ENCODE measurements at places on chromosomes 1 and 21.

DNA sequence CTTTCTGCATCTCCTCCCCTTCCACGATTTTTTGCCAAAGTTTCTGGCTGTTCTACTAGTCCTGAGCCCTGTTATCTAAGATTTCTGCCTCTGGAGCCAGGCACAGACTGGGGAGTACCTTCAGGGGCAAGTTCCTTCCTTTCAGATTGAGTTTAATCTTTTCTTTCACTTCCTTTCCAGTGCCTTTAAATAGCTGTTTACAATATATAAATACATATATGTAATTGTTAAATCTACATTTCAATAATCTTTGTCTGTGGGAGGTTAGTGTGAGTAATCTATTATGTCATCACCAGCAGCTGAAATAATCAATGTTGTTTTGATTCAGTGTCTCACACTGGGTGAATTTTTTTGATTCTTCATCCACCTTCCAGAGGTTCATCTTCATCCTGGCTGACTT lies 31.8 kb downstream of the DIPK1A start:
- DNase-seq: no peak

DNA sequence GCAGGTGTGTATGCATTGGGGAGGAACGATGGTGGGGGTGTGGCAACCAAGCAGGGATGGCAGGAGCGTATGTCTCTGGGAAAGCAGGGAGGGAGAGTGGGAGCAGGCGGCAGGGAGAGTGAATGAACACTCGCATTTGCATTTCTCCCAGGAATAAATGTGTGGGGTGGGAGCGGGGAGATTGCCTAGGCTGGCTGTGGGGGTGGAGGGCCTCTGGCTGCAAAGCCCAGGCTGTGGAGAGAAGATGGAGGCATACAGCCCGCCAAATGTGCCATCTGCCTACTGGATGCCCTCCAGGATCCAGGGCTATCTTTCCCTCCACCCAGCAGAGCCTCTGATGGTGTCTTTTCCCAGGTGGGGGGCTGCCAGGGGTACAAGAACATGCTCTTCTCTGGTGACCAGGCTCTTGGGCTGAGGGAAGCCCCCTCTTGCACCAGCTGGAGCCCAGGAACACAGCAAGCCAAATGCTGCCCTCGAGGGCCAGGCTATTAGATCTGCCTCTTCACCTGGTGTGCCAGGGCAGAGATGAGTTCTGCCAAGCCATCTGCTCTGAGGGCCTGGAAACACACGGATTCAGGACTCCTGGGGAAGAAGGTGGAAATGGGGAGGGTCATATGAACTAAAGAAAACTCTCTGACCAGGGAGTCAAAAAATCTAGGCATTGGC lies 1.7 kb upstream of the OPTC start:
- no peak for DNase-seq

DNA sequence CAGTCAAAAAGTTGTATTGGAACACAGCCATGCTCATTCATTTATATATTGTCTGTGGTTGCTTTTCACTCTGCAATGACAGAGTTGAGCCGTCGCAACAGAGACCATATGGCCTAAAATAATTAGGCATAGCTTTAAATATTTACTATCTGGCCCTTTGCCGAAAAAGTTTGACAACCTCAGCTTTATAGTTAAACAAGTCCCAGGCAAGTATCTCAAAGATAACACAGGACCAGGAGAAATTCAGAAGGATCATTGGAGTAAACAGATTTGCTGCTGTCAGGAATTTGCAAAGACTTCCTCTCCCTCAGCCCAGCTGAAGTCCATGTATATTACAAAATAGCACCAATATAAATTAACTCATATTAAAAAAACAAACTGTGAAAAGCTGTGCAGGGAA lies 34.4 kb downstream of the NID1 start:
- DNase-seq: no peak

DNA sequence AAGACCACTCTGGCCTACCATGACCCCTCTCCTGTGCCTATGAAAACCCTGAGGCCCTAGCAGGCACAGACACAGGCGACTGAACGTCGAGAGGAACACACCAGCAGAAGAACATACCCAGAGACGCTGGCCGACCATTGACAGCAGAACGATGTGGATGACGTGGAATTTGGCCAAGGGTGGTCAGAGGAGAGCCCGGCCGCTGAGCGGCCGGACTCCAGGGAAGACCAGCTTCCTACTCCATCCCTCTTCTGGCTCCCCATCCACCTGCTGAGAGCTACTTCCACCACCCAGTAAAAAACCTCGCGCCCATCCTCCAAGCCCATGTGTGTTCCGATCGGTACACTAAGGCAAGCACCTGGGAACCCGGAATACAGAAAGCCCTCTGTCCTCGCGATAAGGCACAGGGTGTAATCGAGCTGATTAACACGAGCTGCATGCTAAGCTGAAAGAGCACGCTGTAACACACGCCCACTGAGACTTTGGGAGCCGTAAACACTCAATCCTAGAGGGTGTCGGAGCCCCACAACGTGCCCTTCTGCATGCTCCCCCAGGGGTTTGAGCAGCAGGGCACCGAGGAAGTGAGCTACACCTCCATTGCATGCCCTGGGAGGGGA lies 150.3 kb downstream of the CENPF start:
- DNase-seq: no peak

DNA sequence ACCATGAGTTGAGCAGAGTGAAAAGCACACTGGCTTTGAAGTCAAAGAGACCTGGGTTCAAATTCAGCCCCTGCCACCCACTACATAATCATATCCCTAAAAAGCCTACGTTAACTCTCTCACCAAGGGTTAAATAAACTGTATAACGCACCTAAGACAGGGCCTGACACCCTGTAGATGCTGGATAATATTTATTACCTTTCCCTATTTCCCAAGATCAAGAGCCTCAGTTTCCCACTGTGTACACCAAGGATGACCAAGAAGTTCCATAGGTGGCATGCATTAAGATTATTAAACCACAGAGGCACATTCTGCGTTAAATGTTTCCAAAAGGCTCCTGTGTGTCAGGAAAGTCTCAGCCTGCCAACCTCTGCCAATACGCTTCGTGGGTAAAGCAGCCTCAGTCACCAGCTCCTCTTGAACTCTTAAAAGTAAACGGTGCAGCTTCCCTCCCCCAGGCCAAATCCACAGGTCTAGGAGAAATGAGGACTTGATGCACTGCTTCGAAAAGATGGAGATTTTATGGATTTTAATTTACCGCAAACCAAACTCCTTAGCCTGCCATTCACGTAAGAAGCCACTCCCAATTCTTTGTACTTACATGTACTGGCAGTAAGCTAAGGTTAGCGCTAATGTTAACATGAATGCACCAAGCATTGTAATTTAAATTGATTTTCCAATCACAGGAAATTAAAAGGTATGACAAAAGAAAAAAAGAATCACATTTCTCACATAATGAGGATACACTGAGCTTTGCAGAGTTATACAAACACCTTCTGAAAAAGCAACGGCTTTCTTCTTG lies 2.6 kb downstream of the USP24 start:
- DNase-seq: no peak

GRCh38 chr1:198079432-198079951 lies 77.3 kb upstream of the NEK7 start:
- DNase-seq: no peak

- no peak for DNase-seq
Measured at GRCh38 chr1:162688521-162688920, 56.3 kb downstream of the DDR2 start.

- DNase-seq: no peak
Measured at GRCh38 chr1:51418384-51418959, 88.1 kb upstream of the TTC39A start.

DNA sequence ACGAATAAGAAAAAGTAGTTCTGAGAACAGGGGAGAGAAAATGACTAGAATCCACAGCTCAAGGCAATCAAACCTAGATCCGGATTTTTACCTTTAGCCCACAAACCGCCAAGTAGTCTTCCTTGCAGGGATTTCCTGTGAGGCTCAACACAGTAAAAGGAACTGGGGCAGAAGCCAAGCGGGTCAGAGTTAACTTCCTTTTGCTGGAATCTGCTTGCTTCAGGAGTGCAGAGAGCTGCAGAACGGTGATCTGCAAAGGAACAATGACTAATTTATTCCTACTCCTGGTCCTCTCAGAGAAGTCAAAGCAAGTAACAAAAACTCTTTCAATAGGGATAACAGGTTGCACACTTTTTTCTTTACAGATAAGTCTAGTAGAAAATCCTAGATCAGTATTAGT lies 53.4 kb downstream of the UBR4 start:
- no peak for DNase-seq

GRCh38 chr1:161342821-161343220 lies 24.9 kb downstream of the CFAP126 start:
- no peak for DNase-seq

- peak; percentile 23 for DNase-seq
Measured at GRCh38 chr1:43329995-43330751, 7.4 kb upstream of the MPL start.

DNA sequence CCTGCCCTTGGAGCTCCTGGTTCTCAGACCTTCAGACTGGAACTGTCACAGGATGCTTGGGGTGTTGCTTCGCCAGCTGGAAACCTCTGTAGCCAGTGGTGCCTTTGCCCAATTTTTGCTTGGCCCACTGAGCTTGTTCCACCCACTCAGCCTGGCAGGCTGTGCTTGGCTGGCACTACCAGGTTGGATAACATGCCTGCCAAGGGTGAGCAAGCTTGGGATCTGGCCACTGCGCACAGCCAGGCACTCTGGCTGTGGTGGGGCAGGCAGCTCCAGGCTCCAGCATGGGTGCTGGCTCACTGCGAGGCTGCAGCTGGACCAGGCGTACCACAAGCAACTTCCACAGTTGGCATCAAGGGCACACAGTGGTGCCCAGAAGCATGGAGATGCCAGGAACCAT lies 967.8 kb upstream of the NCAM2 start:
- no peak for DNase-seq

DNA sequence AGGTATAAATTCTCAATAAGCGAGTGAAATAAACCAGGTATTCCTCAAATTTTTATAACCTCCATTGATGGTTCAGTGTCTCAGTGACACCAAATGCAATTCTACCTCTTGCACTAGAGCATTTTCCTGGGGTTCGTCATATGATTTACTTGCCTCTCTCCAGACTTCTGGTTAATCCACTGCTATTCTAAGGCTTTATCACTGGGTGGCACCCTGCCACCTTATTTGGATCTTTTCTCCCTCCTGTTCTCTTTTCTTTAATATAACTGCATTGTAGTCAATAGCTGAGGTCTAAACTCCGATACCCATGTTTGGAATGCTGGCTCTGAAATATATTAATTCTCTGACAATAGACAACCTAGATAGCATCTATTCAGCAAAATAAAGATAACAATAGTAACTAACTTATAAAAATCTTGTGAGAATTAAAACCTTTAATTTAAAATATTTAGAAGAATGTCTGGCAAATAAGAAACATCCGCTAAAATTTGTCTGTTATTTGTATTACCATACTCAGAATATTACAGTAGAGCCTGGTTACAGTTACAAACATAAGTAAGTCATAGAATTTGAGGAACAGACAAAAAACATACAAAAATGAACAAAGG lies 436.4 kb downstream of the PLA2G4A start:
- DNase-seq: no peak

DNA sequence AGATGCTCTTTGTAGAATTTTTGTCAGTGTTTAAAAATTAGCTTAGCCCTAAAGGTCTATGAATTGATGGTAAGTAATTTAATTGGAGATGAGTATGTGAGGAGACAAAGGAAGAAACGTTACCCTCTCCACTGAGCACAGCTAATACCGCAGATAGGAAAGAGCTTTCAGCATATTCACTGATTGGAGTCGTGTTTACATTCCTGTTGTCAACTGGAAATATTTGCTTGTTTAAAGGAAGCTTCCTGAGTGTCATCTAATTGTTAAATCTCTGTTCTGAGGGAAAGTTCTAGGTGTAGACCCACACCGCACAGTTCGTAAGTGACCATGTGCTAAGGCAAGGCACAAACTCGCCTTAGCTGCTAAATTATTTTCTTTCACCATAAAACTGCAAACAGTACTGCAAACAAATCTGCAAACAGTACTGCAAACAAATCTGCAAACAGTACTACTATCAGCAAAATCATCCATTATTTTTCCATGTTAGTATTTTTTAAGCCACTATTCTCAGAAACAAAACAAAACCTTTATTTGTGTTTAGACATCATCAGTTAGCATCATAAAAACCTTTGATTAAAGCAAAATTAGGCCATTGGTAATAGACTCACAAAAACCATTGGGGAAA lies 32.6 kb downstream of the TOMM20 start:
- DNase-seq: no peak

GRCh38 chr1:223020770-223021169 lies 122.3 kb downstream of the TLR5 start:
- DNase-seq: no peak

DNA sequence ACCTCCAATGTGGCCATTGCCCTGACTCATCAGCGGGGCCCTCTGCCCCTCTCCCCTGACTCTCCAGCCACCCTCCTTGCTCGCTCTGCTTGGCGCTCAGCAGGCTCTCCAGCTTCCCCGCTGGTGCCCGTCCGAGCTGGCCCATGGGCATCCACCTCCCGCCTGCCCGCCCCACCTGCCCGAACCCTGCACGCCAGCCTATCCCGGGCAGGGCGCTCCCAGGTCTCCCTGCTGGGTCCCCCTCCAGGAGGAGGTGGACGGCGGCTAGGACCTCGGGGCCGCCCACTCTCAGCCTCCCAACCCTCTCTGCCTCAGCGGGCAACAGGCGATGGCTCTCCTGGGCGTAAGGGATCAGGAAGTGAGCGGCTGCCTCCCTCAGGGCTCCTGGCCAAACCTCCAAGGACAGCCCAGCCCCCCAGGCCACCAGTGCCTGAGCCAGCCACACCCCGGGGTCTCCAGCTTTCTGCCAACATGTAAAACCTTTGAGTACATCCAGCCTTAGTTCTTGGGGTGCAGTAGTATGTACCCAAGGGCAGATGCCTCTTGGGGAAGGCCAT lies 10.8 kb downstream of the HCN3 start:
- no peak for DNase-seq

GRCh38 chr1:54477153-54477561 lies 70.9 kb upstream of the ACOT11 start:
- no peak for DNase-seq

DNA sequence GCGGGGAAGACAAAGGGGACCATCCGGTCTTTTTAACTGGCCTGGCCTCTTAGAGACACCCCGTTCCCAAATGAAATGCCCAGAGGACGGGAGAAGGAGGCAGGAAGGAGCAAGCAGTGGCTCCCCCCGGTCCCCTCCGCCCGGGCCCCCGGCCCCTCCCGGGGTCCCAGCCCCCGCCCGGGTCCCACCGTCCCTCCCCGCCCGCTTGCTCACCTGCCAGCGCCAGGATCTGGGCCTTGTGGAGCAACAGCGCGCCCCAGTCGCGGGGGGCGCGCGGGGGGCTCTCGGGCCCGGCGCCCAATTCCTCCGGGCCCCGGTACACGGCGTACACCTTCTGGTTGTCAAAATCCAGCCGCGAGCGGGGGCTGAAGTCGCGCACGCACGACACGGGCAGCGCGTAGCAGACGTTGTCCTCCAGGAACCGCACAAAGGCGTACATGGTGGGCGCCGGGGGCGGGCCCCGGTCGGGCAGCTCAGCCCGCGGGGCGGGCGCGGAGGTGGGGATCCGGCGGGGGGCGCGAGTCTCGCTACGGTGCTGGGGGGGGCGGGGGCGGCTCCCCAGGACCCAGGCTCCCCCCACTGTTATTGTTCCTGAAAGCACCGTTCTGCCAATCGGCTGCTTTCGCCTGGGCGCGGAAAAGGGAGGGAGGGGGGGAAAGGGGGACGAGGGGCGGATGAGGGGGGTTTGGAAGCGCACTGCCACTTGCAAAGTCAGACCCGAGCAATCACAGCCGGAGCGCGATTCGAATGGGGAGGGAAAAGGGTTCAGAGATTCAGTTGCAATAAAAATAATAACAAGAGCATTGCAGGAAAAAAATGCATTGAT lies at the start of gene BEND5:
Gene BEND5, minus strand, starts transcription at position 499 of the 826 bp plus-strand sequence. Its CDS starts 60 bp downstream, at position 439.
- peak; percentile 27 for DNase-seq
